Central memory CD8-positive, alpha-beta T cell (primary cell): ENCODE measurements at places on chromosomes 1 and 21.

GRCh38 chr21:31408301-31409088 lies 64.4 kb upstream of the TIAM1 start:
- H3K27me3 ChIP-seq: no peaks in the 10 kb centered on the region
- H3K36me3 ChIP-seq: no peaks in the 10 kb centered on the region
- no peak for DNase-seq
- H3K4me1 ChIP-seq: no peaks in the 10 kb centered on the region

GRCh38 chr1:187465441-187465840 lies 636.7 kb downstream of the PLA2G4A start:
- H3K27me3 ChIP-seq: no peaks in the 10 kb centered on the region
- no peaks in the 10 kb centered on the region for H3K4me1 ChIP-seq
- no peak overlapping the region for H3K27ac ChIP-seq
- no peak overlapping the region for H3K4me3 ChIP-seq

DNA sequence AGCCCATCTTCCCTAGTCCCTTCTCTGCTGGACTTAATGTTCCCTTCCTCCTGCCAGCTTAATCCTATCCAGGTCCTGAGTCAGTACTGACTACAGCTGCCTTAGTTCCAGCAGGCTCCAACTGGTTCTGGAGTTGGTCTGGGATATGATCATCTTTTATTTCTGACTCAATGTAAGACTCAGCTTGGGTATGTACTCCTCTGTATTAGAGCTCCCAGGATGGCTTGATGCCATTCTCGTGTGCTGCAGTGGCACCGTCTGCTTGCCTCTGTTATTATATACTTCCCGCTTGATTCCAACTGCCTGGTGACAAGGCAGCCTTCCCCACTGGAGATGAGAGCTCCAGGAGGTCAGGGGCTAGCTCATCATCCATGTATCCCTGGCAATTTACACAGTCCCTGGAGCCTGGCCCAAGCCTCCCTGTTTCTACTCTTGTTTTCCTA lies 164.4 kb upstream of the DPT start:
- no peaks in the 10 kb centered on the region for H3K36me3 ChIP-seq
- no peaks in the 10 kb centered on the region for H3K4me1 ChIP-seq
- H3K27me3 ChIP-seq: peaks cover 51% of the 10 kb centered on the region
- H3K4me3 ChIP-seq: no peak overlapping the region

- no peaks in the 10 kb centered on the region for H3K27me3 ChIP-seq
- no peak overlapping the region for H3K27ac ChIP-seq
- DNase-seq: no peak
- H3K4me1 ChIP-seq: no peaks in the 10 kb centered on the region
- no peak overlapping the region for H3K4me3 ChIP-seq
- no peaks in the 10 kb centered on the region for H3K36me3 ChIP-seq
Measured at GRCh38 chr1:78432016-78432415, 58.8 kb upstream of the PTGFR start.

DNA sequence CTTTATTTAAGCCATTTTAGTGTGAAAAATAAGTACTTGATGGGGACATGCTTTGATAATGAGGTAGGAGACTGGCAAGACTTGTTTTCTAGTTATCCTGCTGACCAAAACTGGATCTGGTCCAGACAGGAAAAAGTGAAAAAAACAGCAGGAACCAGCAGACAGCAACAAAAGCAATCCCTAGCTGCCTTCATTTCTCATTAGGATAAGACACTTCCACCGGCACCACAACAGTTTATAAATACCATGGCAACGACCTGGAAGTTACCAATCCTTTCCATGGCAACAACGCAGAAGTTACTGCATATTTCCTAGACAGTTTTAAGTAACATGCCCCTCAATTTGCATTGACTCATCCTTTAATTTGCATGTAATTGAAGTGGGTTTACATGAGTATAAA lies 993.8 kb upstream of the NCAM2 start:
- no peak overlapping the region for H3K4me3 ChIP-seq
- H3K36me3 ChIP-seq: no peaks in the 10 kb centered on the region
- no peak overlapping the region for H3K27ac ChIP-seq
- H3K4me1 ChIP-seq: no peaks in the 10 kb centered on the region
- no peaks in the 10 kb centered on the region for H3K27me3 ChIP-seq

GRCh38 chr21:31186916-31187315 lies 148.6 kb upstream of the KRTAP19-8 start:
- DNase-seq: no peak
- H3K36me3 ChIP-seq: peaks cover 1% of the 10 kb centered on the region
- H3K4me3 ChIP-seq: peak overlapping the region; percentile 45
- H3K27me3 ChIP-seq: no peaks in the 10 kb centered on the region
- peak overlapping the region; percentile 69 for H3K27ac ChIP-seq

GRCh38 chr1:245261786-245262185 lies 107.0 kb downstream of the KIF26B start:
- no peak overlapping the region for H3K4me3 ChIP-seq
- peaks cover 25% of the 10 kb centered on the region for H3K27me3 ChIP-seq
- no peaks in the 10 kb centered on the region for H3K4me1 ChIP-seq
- H3K36me3 ChIP-seq: no peaks in the 10 kb centered on the region
- H3K27ac ChIP-seq: no peak overlapping the region

DNA sequence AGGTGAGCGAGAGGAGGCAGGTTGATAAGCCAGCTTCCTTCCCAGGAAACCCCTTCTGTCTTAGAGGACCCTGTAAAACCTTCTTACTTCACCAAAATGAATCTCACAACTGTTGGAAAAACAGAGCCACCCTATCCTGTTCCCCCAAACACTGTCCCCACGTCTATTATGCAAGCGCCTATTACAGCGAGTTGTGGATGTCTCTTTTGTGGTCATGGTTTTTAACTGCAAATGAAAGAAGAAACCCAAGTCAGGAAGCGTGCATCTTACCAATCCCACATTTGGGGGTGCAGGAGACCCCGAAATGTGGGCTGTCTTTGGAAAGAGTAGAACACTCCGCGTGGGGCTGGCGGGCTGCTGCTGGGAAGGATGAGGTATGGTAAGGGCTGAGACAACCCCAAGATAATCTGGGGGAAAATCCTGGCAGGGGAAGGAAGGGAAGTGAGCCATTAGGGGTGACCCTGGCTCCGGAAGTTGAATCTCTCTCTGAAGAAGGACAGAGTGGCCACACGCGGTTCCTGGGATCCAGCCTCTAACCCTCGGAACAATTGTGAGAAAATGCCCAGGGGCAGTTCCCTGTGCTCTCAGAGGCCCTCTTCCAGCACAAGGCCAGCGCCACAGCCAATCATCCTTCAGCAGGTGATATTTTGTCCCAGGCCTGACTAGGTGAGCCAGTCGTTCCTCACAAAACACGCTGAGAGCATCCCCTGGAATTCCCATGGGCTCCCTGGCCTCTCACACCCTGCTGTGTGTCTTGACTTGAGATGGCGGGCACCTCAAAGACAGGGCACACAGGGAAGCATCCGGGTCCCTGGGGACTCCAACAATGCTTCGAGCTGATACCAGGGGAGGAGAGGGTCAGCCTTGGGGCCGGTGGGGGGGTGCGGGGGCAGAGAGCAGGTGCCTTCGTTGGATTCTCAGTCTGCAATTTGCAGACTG lies 168.5 kb upstream of the IRF2BP2 start:
- no peaks in the 10 kb centered on the region for H3K4me1 ChIP-seq
- H3K27ac ChIP-seq: no peak overlapping the region
- no peaks in the 10 kb centered on the region for H3K27me3 ChIP-seq
- H3K4me3 ChIP-seq: no peak overlapping the region

- H3K4me1 ChIP-seq: peaks cover 5% of the 10 kb centered on the region
- H3K36me3 ChIP-seq: peaks cover 1% of the 10 kb centered on the region
- no peak for DNase-seq
- no peaks in the 10 kb centered on the region for H3K27me3 ChIP-seq
- no peak overlapping the region for H3K27ac ChIP-seq
Measured at GRCh38 chr1:89475269-89475668, 49.4 kb upstream of the LRRC8B start.

DNA sequence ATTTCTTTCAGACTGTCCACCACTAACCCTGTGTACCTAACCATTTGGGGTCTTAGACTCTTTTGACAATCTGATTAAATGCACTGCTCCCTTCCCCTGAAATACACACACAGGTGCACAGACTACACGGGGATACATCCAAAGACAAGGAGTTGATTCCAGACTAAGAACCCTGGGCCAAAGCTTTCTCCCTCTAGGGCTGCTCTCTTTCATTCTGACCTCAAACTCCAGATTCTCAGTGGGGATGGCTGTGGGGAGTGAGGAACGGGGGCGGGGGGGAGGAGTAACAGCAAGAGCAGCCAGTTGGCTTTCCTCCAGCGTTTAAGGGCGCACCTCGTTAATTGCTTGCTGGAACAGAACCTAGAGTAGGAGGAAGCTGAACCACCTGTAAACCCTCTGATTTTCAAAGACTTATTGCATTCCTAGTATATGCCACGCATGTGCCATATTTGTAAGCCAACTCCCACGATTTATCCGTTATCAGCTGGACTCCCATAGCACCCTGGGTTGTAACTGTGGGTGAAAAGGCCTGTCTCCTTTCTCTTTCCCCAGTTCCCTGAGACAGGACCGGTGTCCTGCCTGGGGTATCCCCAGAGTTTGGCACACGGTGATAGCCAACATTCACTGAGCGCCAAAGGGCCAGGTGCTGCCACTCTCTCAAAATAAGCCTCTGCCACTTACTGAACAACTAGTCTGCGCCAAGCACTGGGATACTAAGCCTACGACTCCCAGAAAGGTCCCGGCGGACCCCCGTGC lies 920 bp downstream of the MTHFR start:
- DNase-seq: no peak
- peaks cover 27% of the 10 kb centered on the region for H3K36me3 ChIP-seq
- no peaks in the 10 kb centered on the region for H3K27me3 ChIP-seq
- peak overlapping the region; percentile 100 for H3K4me3 ChIP-seq

DNA sequence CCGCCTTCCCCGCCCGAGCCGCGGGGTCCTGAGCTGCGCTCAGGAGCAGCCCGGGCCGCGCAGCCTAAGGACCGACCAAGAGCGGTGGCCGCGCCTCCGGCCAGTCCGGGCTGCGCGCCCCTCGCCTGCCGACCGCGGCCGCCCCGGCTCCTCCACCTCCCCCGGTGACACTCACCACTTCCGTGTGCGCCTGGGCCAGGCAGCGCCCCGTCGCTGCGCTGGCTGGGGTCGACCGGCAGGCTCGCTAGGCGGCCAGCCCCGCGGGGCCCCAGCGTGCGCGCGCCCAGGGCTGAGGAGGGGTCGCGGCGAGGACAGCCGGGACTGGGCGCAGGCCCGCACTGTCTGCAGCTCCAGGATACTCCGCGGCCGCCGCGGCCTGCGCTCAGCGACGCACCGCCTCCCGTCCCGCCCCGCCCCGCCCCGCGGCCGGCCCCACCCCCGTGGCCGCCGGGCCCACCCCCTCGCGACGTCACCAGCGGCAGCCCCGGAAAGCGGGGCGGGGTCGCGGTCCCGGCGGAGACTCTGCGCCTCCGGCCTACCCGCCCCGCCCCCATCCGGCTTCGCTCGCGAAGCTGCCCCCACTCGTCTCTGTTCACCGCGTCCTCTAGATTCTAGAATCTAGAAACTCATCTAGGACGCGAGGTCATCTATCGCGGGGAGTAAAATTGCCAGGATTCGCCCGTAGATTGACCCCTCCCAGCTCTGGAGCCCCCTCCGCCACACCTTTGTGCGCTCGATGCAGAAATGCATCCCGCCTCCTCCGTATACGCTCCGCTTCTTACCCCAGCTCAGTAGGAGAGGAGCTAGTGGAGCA lies at the start of gene JAK1:
TSS of gene JAK1 (minus strand) at position 392 of the 814 bp plus-strand sequence. CDS start 80,285 bp downstream, outside the sequence.
- H3K27ac ChIP-seq: peak within 1 kb of the TSS; percentile 97
- peaks cover 52% of the 10 kb centered on the region for H3K4me1 ChIP-seq
- H3K36me3 ChIP-seq: peaks cover 21% of the 10 kb centered on the region
- peak within 1 kb of the TSS; percentile 94 for H3K4me3 ChIP-seq
- H3K27me3 ChIP-seq: no peaks in the 10 kb centered on the region

DNA sequence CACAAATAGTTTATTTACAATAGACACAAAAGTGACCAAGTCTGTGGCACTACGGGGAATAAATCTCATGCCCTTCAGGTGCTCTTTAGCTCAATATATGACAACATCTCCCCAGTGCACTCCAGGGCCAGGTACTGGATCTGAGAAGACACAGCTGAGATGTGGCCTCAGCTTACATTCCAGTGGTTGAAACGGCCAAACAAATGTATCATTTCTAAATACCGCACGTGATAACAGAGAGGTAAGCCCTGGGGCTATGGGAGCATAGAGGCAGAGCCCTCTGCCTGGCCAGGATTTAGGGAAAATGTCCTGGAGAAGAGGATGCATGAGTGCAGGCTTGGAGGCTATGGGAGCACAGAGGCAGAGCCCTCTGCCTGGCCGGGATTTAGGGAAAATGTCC lies 630.5 kb downstream of the SMYD3 start:
- DNase-seq: no peak
- no peaks in the 10 kb centered on the region for H3K27me3 ChIP-seq
- H3K4me1 ChIP-seq: no peaks in the 10 kb centered on the region
- H3K27ac ChIP-seq: no peak overlapping the region

DNA sequence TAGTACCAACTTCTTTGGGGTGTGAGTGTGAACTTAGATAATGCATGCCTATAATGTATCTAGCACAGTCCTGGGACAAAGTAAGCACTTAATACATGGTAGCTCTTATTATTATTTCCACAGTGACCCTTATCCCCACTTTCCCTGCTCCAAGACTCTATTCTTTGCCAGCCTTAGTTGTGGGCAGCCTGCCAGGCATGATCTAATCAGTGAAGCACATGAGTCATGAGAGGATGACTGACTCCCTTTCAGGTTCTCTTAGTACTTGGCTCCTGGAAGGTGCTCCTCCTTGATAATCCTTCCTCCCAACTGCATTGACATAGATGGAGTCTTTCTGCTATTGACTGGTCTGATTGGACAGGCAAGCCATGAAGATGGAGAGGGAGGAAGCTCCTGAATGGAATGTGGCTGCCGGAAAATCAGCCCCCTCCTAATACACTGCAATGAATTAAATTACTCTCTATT lies 17.4 kb upstream of the GNG12 start:
- no peaks in the 10 kb centered on the region for H3K36me3 ChIP-seq
- no peaks in the 10 kb centered on the region for H3K4me1 ChIP-seq
- H3K27ac ChIP-seq: no peak overlapping the region
- peaks cover 17% of the 10 kb centered on the region for H3K27me3 ChIP-seq

DNA sequence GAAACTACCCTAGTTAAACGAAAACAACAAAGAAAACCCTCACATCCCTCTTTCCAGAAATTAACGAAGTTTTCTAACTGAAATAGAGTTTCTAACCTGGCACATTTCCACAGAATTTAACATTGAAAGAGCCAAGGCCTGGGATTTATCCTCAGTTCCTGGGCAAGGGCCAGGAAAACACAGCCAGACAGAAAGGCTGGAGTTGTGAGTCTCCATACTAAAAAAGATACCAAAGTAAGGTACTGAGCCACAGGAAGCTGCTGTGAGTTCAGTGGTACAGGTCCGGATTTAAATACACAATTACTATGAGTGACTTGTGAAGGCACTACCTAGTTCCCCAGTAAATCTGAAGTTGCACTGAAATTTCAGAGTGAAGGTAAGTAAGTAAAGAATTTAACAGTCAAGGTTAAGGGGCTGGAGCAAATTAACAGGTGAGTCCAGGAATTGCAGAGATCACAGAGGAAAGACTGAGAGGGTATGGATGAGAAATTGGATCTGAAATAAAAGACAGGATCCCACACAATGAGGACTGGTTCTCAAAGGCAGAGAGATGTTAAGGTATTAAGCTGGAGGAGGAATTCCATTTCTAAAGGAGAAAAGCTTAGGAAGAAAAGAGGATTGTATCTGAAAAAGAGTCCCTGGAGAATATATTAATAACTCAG lies 905 bp downstream of the LIX1L start:
- H3K4me1 ChIP-seq: peaks cover 77% of the 10 kb centered on the region
- H3K27ac ChIP-seq: peak overlapping the region; percentile 89
- H3K4me3 ChIP-seq: peak overlapping the region; percentile 91
- H3K27me3 ChIP-seq: no peaks in the 10 kb centered on the region
